ENCODE measurements at places on chromosomes 4 and X. TPM values are rescaled to one million over a fixed set of nuclear protein-coding genes. Genes with fewer than 3 reads are reported as not detected.

DNA sequence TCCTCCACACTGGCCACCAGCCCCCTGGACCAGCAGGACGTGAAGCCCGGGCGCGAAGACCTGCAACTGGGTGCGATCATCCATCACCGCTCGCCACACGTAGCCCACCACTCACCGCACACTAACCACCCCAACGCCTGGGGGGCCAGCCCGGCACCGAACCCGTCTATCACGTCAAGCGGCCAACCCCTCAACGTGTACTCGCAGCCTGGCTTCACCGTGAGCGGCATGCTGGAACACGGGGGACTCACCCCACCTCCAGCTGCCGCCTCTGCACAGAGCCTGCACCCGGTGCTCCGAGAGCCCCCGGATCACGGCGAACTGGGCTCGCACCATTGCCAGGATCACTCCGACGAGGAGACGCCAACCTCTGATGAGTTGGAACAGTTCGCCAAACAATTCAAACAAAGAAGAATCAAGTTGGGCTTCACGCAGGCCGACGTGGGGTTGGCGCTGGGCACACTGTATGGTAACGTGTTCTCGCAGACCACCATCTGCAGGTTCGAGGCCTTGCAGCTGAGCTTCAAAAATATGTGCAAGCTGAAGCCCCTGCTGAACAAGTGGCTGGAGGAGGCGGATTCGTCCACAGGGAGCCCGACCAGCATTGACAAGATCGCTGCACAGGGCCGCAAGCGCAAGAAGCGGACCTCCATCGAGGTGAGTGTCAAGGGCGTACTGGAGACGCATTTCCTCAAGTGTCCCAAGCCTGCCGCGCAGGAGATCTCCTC, 600 bp downstream of the POU3F4 start:
- no peak for DNase-seq

GRCh38 chrX:102957751-102958150, 20.7 kb downstream of the RAB40AL start:
- no peak for DNase-seq

DNA sequence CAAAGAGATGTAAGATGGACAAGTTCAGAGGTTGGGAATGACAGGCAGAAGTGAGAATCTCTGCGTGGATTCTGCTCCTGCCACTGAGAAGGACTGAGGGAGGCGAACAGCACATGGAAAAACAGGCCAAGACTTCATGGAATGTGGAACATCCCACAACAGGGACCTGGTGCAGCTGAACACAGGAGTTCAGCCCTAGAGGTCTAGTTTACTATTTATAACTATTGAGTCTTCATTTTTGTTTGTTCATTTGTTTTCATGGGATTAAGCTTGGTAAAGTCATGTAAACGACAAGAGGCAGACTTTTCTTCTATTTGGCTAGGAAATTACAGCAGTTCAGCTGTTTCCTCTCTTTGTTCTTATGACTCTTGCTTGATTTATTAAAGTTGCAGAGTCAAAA, 234.5 kb downstream of the MAML3 start:
- DNase-seq = peak; percentile 54

- no peak for DNase-seq
Observed at GRCh38 chr4:1685235-1686150, 1.4 kb upstream of the FAM53A start.

DNA sequence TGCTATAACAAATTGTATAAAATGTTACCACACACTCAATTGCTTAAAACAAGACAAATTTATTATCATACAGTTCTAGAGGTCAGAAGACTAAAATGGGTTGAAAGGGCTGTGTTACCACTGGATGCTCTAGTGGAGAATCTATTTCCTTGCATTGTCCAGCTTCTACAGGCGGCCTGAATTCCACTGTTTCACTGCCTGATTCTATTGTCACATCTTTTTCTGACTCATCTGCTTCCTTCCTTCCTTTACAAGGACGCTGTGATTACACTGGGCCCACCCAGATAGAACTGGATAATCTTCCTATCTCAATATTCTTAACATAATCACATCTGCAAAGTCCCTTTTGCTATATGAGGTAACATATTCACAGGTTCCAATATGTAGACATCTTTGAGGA, 19.4 kb upstream of the ARMCX1 start:
- DNase-seq = no peak

SORCS2 gene
- polyA plus RNA-seq = 18.2 TPM

Measured in muscle of arm (tissue), 14 donors.